ENCODE measurements at places on chromosomes 7 and 10.
A peak's percentile ranks its signal among the peaks of the same experiment; 100 is the strongest.

DNA sequence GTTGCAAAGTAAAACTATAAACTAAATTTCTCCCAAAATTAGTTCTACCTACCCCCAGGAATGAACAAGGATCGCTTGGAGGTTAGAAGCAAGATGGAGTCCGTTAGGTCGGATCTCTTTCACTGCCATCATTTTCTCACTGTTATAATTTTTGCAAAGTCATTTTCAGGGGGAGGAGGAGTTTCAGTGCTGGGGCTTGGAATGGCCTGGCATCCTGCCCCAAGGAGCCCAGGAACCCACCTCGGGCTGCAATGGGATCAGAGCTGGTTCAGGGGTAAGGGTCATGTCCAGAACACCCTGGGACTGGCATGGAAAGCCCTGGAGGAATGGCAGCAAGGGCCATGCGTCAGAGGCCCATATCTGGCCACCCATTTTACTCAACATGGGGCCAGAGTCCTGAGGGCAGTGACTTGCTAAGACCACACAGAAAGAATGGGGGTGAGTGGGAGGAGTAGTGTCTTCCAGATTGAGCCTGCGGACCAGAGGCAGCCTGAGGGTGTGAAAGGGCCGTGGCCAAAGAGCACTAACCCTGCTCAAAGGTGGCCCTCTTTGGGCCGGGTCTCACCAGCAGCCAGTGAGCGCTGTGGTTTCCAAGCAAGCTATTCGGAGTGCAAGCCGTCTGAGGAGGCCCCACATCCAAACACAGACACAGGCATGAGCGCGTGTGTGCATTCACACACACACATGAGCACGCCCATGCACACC lies 31.8 kb downstream of the GPRIN2 start:
- DNase-seq = no peak

DNA sequence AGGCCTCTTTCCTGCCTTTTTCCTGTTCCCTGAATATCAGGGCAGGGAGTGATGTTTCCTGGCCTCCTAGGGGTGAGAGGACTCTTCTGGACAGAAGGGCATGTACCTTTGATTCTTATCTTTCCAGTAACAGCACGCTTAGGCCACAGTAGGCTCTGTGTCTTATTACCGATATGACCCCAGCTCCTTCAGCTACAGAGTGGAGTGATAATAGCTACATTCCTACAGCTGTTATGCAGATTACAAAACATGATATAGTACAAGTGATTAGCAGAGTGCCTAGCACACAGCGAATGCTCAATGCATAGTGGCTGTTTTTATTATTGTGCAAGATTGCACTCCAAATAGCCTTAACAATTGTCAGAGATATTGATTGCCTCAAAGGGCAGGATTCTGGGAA lies 574.2 kb downstream of the CCSER2 start:
- DNase-seq = no peak

- DNase-seq = no peak
These were observed 71.1 kb upstream of the GLCCI1 start for GRCh38 chr7:7897509-7897908.

GRCh38 chr7:43307522-43307921 lies 195.1 kb downstream of the HECW1 start:
- DNase-seq = no peak

DNA sequence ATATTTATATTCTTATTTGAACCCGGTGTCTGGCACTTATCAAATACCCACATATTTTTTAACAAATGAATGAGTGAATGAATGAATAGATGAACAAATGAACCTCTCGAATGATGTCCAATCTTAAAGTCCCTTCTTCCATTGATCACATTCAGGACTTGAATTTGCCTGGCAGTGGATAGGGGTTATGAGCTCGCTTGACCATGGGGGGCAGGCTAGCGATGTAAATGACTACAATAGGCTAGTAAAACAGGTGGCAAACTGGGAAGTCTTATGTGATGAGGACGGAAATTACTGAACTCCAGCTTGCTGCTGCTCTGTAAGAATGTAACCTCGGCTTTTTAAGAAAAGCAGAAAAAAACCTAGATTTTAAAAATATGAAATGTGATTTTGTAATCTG lies 247.7 kb upstream of the DKK1 start:
- DNase-seq = no peak

GRCh38 chr7:31373337-31374289 lies 33.1 kb upstream of the NEUROD6 start:
- DNase-seq = peak; percentile 70

DNA sequence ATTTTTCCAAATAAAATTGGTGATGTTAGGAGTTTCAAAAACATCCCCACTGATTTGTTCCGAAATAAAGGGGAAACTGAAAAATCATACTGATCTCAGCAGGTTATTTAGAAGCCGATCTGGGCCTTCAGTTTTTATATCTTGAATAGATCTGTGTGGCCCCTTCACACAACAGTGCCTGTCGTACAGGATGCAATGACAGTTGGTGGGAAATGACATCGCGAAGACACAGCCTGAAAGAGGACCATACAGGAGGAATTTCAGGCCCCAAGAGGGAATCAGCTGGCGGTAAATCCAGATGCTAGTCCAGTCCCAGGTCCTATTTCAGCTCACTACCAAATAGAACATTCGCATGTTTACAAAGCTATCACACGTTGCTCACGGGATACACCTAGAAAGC lies 3.0 kb downstream of the H2BK1 start:
- DNase-seq = no peak

- no peak for DNase-seq
These were observed 165.0 kb upstream of the ASAH2 start for GRCh38 chr10:50416181-50416824.

GRCh38 chr10:11913079-11913641 lies 90.0 kb downstream of the PROSER2 start:
- DNase-seq = no peak

DNA sequence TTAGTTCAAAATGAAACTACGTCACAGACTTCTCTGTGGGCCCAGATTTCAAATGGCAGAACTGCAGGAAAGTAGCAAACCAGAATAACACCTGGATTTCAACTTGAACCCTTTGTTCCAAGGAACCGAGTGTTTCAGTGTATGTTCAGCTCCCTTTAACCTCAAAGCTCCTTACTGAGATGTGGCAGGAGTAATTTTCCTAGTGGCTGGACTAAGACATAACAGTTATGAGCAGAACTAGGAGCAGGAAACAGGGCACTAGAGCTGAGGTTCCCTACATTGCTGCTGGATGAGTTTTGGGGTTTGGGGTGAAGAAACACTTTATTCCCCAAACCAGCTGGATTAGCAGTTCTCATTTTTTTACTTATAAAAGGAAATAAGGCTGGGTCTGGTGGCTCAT lies 50.1 kb downstream of the NSUN6 start:
- no peak for DNase-seq

GRCh38 chr7:82617156-82617555 lies 173.6 kb upstream of the CACNA2D1 start:
- DNase-seq = no peak

GRCh38 chr7:48522692-48523091 lies 351.4 kb downstream of the ABCA13 start:
- DNase-seq = no peak

DNA sequence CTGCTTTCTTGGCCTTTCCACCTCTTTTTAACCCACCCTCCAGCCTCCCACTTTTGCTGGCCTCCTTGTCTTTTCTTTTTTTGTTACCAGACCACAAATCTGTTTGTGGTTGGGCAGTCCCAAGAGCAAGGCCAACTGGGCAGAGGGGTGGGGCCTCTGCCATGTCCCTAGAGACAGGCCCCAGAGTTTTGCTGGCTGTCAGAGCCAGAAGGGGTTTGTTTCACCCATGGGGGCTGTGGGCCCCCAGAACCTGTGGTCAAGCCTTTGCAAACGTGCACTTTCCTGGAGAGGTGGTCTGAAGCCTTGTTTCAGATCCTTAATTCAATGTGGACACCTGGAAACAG lies 10.3 kb downstream of the ZMIZ1 start:
- DNase-seq = no peak

DNA sequence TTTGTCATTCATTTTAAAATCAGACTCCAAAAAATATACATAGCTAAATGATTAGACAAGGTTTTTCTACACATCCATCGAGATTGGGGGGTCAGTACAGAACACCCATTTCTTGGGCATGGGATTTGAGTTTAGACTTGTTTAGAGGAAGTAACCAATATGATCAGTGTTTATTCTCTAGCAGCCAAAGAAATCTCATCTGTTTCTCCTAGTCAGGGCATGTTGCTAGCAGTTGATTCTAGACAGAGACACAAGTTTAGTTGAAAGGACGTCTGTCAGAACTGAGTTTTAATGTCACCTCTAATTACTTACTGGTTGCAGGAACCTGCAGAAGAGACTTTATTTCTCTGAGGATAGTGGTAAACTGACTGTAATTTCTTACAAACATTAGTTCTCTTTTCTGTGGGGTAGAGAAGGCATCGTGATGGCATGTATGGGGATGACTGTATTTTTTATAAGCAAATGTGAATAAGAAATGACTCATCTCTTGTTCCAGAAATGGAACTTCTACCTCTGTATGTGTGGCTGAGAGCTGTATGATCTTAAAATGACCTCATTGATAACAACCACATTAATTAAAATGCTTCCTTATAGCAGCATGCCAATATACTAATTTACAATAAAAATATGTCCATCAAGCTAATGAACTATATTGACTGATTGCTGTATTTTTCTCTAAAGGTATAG lies 30.6 kb upstream of the RHOBTB1 start:
- no peak for DNase-seq

DNA sequence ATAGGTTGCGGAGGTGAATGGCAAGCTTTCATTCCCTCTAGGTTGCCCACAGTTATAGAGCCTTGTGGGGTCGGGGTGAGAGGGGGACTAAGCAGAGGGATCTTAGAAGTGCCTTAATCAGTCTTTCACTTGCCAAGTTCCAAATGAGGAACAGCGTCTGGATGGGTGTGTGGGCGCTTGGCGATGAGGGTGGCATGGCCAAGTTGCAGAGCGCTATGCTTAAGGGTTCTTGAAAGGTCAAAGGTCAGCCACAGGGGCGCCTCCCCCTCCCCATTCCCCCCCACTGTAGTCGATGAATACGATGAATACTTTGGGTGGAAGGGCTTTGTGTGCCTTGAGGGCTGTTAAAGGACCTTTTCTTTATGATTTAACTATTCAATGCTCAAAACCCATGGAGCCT lies 185.0 kb downstream of the TCF7L2 start:
- DNase-seq = no peak

DNA sequence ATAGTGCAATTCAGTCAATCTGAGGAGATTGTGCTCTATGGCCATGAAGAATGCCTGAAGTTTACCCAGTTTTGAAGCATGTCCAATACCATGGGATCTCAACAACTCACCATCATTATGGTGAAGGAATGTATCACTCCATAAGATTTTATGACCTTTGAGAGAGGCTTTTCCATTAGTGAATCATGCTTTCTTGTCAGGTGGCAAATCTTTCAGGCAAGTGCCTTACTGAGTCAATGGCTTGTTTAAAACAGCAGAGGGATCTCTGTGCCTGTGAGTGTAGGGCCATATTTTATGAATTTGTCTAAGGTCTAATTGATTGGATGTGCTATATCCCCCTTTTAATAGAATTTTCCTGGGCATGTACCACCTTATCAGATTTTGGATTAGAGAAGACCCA lies 131.5 kb downstream of the CCDC7 start:
- DNase-seq = no peak

- peak; percentile 91 for DNase-seq
These were observed 8.2 kb upstream of the CXCL12 start for GRCh38 chr10:44393051-44393630.

DNA sequence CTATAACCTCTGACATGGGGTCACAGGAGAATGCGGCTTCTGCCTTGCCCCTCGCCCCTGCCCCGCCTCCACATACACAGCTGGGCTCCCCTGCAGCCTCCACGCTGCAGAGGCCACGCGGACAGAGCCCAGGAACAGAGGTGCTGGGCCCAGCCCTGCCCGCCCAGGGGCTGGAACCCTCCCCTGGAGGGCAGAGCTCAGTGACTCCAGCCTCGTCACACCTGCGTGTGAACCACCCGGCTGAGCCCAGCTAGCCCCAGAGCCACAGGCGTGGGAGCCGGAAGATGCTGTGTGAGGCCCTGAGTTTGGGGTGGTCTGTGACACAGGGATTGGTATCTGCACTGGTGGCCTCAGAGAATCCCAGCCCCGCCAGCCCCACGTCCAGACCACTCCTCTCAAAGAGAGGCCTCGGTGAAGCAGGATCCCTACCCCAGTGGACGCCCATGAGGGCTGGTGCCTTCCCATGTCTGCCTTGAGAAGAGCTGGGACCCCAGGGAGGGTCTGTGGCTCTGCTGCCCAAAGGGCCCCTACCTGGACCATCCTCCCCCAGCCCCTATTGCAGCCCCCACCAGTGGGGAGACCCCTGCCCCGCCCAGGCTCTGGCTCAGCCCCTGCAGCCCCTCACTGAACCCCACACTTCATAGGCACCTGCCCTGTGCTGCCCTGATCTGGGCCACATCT lies 8.1 kb upstream of the ADAP1 start:
- no peak for DNase-seq
